Cerebellum (tissue), 4 donors: ENCODE measurements at places on chromosomes 5 and 9.

DNA sequence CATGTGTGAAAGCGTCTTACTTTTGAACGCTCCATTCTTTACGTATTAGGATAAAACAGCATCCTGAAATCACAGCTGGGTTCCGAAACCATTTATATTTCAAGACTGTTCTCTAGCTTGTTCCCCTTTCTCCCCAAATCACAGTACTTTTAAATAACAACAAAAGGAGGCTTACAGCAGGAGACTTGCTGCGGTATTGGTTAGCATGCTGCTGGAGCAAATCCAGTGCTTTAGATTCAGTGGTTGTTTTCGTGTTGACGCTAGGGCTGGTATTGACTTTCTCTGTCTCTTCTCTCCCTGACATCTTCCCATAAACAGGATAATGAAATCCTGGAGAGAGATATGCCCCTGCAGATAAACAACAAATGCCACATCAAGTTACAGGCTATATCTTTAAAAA lies 103.1 kb downstream of the ZNF608 start:
- no peak for DNase-seq

DNA sequence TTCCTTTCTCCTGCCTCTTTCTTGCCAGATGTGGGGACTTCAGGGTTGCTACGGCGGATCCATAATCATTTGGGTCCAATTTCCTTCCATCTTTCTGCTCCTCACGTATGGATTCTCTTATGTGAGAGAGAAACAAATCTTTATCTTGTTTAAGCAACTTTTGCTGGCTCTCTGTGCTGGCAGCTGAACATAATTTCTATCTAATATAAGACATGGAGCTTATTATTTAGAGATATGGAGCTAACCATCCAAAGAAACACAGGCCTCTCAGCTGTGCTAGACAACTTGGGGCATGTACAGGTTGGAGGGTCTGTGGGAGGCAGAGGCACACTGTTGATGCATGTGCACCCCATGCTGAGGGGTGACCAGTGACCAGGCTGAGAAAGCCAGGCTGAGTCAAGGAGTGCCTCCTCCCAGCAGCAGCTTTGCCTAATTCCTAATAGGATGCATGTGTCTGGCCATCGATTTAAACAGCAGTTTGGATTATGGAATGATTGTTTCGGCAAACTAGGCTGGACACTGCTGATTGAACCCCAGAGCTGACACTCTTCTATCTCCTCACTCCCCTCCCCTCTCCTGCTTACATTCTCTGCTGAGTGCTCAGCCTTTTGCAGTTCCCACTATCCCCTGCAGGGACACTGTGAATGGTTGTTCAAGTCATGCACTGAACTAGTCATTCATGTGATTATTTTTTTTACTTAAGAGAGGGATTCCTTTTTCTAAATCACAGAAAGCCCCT lies 195.8 kb downstream of the ERCC6L2 start:
- no peak for DNase-seq

GRCh38 chr9:105038051-105038450 lies 110.1 kb upstream of the ABCA1 start:
- no peak for DNase-seq

GRCh38 chr5:6013506-6013905 lies 364.8 kb downstream of the MED10 start:
- DNase-seq, result no peak

DNA sequence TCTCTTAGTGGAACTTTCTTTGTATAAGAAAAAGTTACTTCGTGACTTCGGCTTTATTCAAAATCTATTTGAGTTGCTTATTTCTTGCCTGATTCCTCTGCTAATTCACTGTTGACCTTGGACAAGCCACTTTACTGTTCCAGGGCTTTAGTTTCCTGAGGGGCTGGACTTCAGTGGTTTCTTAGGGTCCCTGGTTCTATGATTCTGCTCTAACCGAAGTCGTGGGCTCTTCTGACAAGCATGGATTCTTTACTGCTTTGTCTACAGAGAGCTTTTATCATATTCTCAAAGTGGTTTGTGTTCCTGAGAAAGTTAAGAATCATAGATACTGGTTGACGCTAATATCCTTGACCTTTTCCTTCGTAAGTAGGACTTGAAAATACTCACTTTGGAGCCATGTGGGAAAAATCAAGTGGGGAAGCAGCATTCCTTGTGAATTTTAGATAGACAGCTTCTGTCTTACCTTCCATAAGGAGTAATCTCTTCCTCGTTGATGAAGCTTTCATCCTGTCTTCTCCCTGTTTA lies 21.1 kb downstream of the EXOSC2 start:
- DNase-seq, result no peak

DNA sequence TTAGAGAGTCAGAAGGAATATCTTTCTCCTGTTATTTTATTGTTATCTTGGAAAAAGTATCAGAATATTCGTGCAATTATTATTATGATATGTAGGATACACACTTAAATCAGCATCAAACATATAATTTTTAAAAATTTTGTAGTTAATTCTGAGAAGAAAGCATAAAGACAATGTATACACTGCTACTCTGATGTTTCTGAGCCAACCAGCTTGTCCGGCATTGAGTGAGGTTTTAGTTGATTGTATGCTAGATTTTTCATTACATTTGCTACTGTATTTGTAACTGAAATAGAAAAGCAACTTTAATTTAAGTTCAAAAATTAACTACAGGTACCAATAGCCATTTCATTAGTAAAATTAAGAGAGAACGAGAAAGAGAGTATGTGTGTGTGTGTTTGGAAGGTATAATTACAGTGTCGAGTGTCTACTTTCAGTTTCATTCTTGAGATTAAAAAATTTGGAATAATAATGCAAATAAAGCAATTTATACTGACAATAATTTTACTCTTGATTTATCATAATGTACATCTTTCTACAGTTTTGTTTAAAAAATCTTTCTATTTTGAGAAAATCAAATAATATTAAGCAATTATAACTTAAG lies 160.4 kb upstream of the CDH12 start:
- no peak for DNase-seq

DNA sequence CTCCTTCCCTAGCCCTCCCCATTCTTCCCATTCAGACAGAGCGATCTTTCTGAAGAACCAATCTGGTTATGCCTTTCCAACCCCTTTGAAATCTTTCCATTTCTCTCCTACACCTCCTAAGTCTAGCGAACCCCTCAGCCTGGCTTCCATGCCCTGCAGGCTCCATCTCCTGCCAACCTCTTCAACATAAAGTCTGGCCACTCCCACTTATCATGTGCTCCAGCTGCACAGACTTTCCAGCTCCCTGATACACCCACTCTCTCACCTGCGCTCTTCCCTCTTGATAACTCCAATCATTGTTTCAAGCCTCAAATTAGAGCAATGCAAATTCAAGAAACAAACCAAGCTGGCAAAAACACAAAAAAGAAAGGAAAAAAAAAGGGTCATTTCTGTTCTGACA lies 3.8 kb upstream of the ORM1 start:
- no peak for DNase-seq

GRCh38 chr5:74313896-74314295 lies 326.6 kb downstream of the ENC1 start:
- DNase-seq, result no peak

DNA sequence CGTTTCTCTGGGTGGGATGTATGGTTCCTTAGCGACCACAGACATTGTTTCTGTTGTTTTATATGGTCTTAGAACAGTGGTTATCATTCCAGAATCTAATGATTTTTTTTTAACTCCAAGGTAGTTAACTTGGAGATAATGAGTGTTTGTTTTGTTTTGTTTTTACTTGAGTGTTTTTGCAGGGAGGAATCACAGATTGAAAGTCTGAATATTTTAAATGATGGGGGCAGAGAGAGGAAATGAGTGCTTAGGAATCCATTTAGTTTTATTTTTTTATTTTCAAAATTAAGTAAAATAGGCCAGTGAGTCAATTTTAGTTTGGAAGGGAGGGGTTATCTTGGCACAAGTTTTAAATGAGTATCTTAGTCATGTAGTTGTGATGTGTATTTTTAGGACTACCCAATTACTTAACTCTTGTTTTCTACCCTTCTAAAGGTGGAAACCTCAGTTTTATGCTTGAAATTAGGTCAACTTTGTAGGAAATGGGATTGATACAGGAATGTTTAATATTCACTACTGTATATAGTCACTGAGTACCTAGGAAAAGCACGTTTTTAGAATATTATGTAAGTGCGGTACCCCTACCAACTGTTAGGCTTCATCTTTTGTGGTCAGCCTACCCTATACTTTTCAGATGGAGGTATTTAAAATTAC lies 2.0 kb downstream of the UBE2R2 start:
- no peak for DNase-seq

DNA sequence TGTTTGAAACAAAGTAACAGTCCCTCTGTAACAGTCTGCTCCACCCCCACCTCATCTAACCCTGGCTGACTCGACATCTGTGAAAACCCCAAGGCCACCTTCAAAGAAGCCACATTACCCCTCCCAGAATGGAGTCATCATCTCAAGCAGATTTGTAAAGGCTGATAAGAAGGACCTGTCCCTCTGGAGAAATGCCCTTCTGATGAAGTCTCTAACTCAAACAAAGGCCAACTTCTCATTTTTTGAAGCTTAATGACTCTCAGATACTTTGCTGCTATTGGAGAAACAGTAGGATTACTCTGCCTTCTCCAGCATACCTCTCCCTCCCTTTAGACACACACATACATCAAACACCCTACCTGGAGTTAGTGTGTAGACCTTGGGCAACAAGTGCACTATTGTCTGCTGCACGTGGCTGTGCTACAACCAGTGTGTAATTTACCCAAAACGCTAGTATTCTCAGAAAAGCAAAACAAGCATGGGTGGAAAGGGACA lies 5.3 kb upstream of the SUSD1 start:
- no peak for DNase-seq

DNA sequence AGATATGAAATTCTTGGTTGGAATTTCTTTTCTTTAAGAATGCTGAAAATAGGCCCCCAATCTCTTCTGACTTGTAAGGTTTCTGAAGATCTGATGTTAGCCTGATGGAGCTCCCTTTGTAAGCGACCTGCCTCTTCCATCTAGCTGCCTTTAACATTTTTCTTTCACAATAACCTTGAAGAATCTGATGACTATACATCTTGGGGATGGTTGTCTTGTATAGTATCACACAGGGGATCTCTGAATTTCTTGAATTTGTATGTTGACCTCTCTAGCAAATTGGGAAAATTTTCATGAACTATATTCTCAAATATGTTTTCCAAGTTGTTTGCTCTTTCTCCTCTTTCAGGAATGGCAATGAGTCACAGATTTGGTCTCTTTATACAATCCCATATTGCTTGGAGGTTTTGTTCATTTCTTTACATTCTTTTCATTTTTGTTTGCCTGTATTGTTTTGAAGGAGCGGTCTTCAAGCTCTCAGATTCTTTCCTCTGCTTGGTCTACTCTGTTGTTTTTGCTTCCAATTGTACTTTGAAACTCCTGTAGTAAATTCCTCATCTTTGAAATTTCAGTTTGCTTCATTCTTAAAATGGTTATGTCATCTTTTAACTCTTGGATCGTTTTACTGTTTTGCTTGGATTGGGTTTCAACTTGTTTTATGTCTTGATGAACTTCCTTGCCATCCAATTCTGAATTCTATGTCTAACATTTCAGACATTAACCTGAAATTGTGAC lies 245.2 kb upstream of the TARS1 start:
- no peak for DNase-seq

DNA sequence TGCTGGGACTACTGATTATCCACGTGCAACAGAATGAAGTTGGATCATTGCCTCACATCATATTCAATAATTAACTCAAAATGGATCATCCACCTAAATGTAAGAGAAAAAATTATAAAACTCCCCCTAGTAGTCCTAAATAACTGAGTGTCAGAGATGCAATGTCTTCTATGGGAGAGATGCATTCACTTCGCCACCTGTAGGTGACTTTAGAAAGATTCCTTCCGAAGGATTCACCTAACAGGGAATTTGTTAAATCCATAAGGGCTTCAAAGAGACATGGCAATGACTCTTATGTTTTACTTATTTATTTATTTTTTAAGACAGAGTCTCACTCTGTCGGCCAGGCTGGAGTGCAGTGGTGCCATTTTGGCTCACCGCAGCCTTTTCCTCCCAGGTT lies 526.0 kb downstream of the MTRR start:
- DNase-seq, result no peak

DNA sequence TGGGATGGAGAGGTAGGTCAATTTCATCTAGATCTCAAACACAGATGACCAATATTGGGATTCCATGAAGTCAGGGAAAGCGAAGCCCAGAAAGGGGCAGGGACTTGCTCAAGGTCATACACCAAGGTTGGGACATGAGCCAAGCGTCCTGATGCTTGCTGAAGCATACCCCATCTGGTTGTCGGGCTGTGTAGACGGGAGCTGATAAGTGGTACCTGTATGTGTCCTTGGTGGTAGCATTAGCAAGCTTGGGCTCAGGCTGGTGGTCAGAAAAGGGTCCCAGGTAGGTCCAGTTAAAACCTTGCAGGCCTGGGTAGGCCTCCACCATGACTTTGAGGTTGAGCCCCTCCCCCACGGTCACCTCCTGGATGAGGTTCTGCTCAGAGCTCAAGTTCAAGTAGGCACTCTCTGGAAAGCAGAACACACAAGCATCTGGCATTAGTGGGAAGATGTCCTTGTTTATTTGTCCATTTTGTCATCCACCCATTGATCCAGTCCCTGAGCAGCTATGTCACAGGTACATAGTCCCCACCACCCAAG lies 13.2 kb downstream of the CSF1R start:
- DNase-seq, result no peak

DNA sequence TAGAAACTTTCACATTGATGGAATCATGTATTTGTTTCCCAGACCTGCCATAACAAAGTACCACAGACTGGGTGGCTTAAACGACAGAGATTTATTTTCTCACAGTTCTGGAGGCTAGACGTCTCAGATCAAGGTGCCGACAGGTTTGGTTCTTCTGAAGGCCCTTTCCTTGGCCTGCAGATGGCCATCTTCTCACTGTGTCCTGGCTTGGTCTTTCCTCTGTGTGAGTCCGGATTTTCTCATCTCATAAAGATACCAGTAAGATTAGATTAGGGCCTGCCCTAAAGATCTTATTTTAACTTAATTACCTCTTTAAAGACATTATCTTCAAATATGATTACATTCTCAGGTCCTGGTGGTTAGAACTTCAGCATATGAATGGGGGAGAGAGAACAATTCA lies 5.8 kb downstream of the USP20 start:
- no peak for DNase-seq

DNA sequence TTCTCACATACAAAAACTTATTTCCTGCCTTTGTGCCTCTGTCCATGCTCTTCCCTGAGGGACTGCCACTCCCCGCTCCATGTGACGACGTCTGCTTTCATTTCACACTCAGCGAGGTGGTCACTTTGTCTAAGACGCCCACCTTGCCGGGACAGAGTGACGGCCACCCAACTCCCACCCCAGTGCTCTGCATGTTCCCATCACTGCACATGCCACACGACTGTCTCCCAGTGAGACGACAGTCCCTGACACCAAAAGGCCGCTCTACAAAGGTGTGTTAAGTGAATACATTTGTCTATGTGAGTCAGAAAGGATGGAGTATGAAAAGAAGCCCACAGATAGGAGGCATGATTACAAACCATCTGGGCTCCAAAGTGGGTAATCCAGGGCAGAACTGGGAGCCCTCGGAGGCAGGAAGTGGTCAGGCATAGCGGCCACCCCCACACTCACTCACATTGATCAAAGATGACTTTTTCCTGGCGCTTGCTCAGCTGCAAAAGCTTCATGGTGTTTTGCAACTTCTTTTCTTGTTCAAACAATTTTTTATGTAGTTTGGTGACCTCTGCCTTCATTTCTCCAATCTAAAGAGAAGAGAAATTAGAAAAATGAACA lies 185.8 kb downstream of the CDK5RAP2 start:
- no peak for DNase-seq
